ENCODE measurements at places on chromosomes 2 and 18.

- DNase-seq, result no peak
Measured at GRCh38 chr2:40809156-40809555, 357.3 kb upstream of the SLC8A1 start.

GRCh38 chr2:27448381-27448780 lies 6.2 kb downstream of the KRTCAP3 start:
- DNase-seq, result no peak

DNA sequence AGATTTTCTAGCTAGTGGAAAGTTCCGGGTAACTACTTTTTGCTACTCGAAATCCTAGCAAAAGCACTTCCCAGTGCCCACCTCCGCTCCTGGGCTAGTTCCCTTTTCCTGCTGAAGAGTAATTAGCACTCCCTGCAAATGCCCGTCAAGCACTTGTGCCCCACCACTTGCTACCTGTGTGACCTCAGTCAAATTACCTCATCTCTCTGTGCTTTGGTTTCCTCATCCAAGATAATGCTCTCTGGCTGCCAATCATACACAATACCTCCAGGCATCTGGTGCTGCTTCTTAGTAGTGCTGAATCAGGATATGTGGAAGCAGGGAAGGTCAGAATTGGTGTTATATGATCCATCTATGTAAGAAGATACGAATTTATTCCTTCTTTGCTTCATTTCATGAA lies 102.1 kb upstream of the CDCA7 start:
- DNase-seq, result no peak

DNA sequence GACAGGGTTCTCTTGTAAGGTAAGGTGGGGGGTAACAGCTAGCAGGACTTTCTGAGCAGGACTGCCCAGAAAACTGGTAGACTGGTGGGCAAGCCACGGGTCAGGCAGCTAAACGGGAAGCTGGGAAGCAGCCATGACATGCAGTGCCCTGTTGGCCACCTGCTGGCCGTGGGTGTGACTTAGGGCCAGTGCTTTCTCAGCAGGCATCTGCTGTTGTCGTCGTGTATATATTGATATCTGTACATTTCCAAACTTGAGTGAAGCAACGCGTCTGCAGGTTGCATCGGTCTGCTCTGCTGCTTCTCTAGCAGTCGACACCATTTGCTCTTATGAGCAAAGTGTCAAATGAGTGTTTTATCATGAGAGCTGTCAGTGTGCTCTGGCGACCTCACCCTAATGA lies 31.0 kb downstream of the COA5 start:
- DNase-seq, result peak; percentile 55

DNA sequence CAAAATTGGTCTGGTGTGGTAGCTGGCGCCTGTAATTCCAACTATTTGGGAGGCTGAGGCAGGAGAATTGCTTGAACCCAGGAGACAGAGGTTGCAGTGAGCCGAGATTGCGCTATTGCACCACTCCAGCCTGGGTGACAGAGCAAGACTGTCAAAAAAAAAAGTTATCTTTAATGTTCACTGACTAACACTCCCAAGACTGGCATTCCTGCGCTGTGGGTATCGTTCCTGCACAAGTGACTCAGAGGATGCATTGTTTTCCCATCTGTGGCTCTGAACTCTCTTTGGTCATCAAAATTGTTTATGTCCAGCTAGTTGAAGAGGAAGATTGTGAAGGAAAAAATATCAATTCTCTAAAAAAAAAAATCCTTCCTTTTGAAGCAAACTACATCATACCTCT lies 539.0 kb downstream of the SOX11 start:
- no peak for DNase-seq

DNA sequence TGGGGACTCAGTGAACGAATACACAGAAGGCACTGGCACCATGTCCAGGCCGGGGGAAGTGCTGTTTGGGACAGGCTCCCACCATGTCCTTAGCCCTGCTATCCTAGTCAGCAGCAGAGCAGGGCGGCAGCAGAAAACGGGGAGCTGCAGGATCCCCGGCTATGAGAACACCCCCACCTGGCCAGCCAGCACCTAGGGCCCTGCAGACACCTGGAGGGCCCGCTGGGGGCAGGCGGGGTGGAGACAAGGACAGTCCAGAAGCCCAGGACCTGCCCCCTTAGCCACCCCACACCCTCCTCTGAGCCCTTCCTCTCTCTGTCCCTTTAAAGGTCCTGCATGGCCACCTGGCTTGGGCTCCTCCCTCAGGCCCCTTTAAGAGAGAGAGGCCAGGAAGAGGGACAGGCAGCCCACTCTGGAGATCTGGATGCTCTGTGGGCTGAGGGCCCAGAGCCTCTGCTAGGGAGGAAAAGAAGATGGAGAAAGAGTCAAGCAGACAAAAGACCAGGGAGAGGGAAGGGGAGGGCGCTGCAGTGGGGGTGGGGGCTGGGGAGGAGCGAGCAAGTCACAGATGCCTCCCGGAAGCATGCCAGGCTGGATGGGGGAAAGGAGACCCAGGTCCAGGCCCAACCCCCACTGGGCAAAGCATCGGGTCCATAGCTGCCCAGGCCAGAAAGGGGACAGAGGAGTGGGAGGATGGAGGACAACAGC lies 48.6 kb downstream of the BIN1 start:
- DNase-seq, result no peak

GRCh38 chr2:71691747-71692441 lies 238.5 kb downstream of the DYSF start:
- DNase-seq, result peak; percentile 57

GRCh38 chr2:22855761-22856184 lies 529.2 kb upstream of the KLHL29 start:
- DNase-seq, result no peak

GRCh38 chr2:190031969-190032618 lies 30.4 kb downstream of the MSTN start:
- no peak for DNase-seq
